Skin of body (tissue), 3 donors: ENCODE measurements at places on chromosomes 5 and 9. TPM values are rescaled to one million over a fixed set of nuclear protein-coding genes. Genes with fewer than 3 reads are reported as not detected.

- DNase-seq, result no peak
These were observed 43.1 kb downstream of the RALGPS1 start for GRCh38 chr9:126957687-126958053.

DNA sequence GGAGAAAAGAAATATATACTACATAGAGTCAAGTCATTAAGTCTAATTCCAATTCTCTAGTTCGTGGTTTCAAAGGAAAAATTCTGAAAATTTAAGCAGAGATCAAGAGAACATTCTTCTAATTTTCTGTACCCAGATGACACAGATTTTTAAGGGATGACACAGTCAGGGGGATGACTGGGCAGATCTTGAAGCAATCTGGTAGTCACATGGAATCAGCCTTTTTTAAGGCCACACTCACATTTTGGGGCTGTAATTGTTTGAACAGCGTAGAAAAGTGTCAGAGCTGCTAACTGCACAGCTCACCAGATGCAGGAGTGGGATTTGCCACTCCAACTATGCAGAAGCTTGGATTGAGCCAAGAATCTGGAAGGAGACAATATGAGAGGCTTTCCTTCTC is 20.4 kb downstream of the PDE4D start:
- DNase-seq, result no peak

Gene LRRC26
- not detected for total RNA-seq

- DNase-seq, result no peak
These were observed 5.5 kb downstream of the DNAJB5 start for GRCh38 chr9:34994900-34995669.

GRCh38 chr9:26975728-26976707 is 19.8 kb downstream of the IFT74 start:
- peak; percentile 7 for DNase-seq

- DNase-seq, result no peak
These were observed 53.5 kb downstream of the FOXI1 start for GRCh38 chr5:170159101-170159698.
